ENCODE measurements at places on chromosomes 5 and 9. TPM values are rescaled to one million over a fixed set of nuclear protein-coding genes. Genes with fewer than 3 reads are reported as not detected.

PRDM9 gene
- total RNA-seq: not detected

NUTM2F gene
- not detected for total RNA-seq

SPATA31E1 gene
- total RNA-seq: not detected

CEMIP2 gene
- total RNA-seq: 55.4 TPM

HABP4 gene
- total RNA-seq: 9.4 TPM

Measured in thoracic aorta endothelial cell (primary cell).